ENCODE measurements at places on chromosomes 11 and 22.
A peak's percentile ranks its signal among the peaks of the same experiment; 100 is the strongest.

GRCh38 chr11:57360991-57361390 lies 20.0 kb downstream of the PRG3 start:
- DNase-seq: no peak

DNA sequence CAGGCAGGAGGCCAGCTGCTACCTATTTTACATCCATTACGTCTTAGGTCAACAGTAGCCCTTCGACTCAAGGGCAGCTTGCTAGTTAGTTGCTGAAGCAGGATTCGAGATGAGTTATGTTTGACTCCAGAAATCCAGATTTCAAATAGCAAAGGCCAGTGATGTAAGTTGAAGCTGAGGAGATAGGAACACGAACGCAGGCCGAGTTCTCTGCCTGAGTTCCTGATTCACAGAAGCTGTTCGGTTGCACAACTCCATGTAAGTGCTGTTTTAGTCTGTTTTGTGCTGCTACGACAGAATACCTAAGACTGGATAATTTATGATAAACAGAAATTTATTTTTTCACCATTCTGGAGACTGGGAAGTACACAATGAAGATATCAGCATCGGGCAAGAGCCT lies 111.2 kb downstream of the SLC1A2 start:
- no peak for DNase-seq

- no peak for DNase-seq
These were observed 445.6 kb downstream of the SOX6 start for GRCh38 chr11:15910761-15911160.

DNA sequence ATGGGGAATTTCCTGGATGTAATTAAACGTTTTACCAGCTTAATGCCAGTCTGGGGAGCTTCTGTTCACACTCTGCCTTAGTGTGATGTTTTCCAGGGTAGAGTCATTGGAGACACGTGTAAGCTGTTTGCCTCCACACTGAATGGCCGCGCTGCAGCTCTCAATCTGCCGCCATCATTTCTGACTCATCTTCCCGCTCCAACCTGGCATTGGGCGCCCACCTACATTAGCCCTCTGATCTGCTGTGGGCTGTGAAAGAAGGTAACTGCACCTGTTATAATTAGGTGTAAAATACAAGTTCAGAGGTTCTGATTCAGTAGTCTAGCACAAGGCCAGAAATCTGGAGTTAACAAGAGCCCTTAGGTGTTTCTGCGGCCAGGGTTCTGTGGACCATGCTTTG lies 54.6 kb downstream of the MN1 start:
- no peak for DNase-seq

- no peak for DNase-seq
These were observed 326.2 kb downstream of the TBC1D22A start for GRCh38 chr22:47088480-47089158.

GRCh38 chr11:76771446-76772099 lies 11.6 kb upstream of the TSKU start:
- DNase-seq: no peak

GRCh38 chr11:15157181-15157580 lies 42.5 kb downstream of the INSC start:
- no peak for DNase-seq

DNA sequence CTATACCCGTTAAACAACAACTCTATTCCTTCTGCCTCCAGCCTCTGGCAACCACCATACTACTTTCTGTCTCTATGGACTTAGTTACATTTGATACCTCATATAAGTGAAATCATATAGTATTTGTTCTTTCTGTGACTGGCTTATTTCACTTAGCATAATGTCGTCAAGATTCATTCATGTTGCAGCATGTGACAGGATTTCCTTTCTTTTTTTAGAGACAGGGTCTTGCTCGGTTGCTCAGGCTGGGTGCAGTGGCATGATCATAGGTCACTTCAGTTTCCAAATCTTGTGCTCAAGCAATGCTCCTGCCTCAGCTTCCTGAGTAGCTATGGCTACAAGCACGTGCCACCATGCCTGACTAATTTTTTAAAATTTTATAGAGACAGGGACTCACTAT lies 29.4 kb upstream of the SORL1 start:
- no peak for DNase-seq

DNA sequence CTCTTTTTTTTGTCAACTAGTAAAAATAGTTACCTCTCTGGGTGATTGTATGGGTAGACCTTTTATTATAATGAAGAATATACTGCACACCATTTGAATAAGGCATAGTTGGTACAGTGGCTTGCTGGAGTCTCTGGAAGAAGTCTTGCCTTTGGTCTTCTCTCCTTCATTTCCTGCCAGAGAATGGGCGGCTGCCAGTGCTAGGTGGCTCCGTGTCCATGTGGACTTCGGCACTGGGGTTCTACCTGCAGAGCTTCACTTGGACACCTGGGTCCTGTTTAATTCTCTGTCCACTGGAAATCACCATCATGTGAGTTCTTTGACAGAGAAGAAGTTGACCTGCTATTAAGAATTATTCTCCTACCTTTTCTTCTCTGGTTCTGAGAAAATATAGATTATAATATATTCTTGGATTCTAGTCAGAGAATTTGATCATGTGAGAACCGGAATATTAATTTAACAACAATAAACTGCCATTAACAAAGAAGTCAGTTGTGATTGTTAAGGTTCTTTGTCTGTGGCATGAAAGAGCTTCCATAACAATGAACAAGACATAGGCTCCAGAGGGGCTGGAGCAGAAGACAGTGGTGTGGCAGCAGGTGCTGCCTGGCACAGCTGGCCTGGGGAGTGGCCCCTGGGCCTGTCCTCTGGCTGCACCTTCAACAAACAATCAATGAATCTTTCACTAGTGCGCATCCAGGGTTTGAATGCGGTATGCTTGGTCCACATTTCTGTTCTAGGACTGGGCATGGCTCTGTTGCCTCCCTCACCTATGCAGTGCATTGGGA lies 77.5 kb downstream of the PPFIBP2 start:
- no peak for DNase-seq

GRCh38 chr22:49303061-49303735 lies 524.5 kb downstream of the BRD1 start:
- peak; percentile 9 for DNase-seq

- no peak for DNase-seq
These were observed 17.8 kb upstream of the ALX4 start for GRCh38 chr11:44327730-44328129.

DNA sequence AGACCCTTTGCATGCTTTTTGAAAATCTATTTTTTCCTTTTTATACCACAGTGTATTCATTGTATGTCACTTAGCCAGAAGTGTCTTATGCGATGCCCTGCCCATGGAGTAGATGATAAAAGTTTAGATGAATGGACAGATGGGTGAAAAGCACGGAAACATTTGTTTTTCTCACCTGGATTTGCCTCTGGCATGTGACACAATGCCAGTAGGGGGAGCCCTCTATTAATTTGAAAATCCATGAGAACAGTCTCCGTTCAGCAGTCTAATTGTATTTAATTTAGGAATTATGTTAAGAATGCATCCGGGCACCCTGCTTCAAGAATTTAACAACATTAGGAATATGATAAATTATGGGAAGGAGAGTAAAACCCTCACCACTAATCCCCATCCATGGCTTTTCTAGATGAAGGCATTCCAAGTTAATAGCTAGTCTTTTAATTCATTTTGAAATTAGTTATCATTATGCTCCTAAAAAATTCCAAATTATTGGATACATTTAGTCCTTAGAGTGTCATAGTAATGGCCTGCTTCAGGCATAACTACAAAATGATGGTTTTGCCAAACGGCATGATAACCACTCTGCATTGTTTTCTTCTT lies 55.3 kb upstream of the ALKBH3 start:
- DNase-seq: no peak

GRCh38 chr22:48838846-48839730 lies 988.6 kb downstream of the BRD1 start:
- no peak for DNase-seq

- DNase-seq: no peak
These were observed 373.6 kb upstream of the DDI1 start for GRCh38 chr11:103662880-103663279.

- DNase-seq: no peak
These were observed 24.7 kb downstream of the SIK3 start for GRCh38 chr11:117073539-117073938.

DNA sequence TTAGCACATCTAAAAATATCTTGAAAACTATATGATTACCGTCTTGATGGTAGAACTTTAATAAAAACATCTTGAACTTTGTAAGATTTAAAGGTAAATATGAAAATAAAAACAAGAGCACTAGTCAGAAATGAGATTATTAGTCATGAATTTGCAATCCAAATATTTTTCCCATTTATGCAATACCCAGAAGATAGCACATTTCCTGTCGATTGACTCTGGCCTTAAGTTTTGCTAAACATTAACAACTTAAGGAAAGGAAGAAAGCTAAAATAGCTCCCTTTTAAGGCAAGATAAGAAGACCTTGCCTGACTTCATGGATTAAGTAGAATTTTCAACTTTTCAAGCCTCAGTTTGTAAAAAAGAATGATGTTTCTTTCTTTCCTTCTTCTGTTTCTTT lies 1374.7 kb upstream of the RAG2 start:
- DNase-seq: no peak

- DNase-seq: no peak
These were observed 89.2 kb upstream of the E2F8 start for GRCh38 chr11:19329970-19330369.

DNA sequence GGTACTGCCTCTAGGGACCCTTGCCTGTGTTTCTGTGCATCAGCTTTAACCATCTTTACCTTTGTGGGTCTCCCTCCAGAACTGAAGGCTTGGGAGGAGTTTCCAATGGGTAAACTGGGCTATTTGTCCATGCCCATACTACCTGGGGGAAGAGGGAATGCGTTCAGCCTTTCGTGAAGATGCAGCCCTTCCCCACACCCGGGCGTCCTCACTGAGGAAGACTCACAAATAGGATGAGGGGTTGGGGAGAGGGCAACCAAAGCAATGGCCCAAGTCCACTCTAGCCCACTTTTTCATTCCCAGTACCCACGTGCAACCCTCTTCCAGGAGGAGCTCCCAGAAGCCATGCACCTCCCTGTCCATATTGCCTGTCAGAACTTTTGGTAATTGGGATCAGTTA lies 61.8 kb upstream of the ADA2 start:
- no peak for DNase-seq

- DNase-seq: no peak
These were observed 296.6 kb downstream of the LUZP2 start for GRCh38 chr11:24793479-24793878.

DNA sequence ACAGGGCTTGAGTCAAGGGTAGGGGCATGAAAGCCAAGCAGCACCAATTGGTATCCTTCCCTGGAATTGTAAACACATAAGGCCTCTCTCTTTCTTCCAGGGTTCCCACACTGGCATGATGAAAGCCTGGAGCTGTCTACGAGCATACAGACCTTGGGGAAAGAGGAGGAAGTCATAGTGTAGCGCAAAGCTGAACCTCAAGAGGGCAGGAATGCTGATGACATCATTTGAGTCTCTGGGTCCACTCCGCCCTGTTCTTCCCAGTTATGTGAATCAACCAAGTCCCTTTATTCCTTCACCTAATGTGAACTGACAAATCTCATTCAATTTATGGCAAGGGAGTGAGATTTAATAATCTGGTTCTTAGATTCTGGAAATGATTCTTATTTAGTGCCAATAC lies 266.4 kb upstream of the NCAM1 start:
- DNase-seq: no peak

DNA sequence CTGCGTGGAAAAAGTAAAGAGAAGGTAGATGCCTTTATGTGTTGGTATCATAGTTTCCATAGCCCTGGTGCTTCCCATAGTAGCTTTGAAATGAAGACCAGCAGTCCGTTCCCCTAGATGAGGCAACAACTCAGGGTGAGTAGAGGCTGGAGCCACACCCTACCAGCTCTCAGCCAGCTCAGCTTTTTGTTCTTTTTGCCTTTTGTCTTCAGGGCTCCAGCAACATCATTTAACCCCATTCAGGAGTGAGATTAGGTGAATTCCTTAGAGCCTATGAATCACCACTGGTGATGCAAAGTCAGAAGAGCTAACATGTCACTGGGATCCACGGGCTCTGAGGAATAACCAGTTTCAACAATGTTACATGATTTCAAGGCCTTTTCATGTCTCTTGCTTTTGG lies 14.0 kb upstream of the SESN3 start:
- DNase-seq: no peak

GRCh38 chr11:96055706-96056387 lies 131.9 kb upstream of the MTMR2 start:
- no peak for DNase-seq

- no peak for DNase-seq
These were observed 61.1 kb downstream of the FLRT1 start for GRCh38 chr11:64096835-64097234.

DNA sequence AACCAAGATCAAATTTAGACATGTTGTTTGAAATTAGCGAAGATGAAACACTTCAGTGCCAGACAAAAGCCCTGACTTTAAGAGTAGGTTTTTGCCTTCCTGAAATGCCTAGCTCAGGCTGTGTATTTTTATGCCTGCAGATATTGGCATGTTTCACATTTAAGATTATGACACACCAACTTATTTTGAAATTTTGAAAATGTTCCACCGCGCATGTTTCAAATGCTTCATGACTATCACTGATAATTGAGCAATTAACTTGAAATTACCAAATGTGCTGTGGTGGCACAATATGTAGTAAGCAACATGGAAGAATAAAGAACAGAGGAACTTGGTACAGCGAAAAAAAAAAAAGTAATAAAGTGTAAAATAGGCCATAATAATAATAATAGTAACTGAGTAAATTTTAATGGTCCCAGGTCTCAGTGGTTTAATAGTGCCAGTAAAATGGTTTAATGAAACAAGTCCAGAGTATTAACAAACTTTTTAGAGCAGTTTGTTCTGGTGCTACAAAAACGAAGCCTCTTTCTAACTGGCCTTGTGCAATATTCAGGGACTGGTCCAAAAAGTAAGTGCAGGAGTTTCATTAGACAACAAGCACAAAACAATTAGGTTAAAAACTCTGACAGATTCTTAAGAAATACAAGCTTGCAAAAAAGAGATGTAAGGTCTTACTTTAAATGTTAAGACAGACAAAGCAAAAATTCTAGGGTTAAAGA lies 112.5 kb upstream of the SOX6 start:
- no peak for DNase-seq

DNA sequence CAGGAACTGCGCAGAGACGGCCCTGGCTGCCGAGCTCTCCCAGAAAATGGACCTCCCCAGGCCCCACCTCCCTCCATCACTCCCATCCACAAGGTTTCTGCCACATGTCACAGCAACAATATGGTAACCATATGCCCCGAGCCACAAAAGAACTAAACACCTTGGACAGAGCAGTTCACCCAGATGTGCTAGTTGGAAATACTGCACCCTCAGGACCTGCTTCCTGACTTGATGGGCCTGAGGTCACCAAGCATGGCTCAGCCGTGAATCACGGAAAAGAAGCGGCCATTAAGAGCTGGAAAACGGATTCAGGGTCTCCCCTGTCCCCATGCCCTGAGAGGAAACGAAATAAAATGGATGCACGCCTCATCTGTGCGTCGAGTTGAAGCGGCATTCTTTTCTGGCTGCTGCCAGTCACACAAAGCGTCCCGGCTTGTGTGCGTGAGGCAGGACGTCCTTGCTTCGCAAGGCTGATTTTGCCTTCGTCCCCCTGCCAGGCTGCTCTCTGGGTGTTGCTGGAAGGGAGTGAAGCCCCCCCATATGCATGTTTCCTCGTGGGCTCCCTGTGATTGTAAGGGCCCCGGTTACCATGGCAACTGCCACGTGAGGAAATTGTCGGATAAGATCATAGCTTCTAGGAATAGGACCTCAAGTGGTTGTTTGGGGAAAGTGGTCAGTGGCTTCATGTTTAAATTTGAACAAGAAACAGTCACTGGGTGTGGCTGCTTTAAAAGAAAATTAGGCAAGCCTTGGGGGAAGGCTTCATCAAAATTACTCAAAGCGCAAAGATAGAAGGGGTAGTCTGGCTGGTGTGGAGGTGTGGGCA lies 51.7 kb downstream of the FLI1 start:
- DNase-seq: no peak
